ENCODE measurements at places on chromosomes 1 and 21.

DNA sequence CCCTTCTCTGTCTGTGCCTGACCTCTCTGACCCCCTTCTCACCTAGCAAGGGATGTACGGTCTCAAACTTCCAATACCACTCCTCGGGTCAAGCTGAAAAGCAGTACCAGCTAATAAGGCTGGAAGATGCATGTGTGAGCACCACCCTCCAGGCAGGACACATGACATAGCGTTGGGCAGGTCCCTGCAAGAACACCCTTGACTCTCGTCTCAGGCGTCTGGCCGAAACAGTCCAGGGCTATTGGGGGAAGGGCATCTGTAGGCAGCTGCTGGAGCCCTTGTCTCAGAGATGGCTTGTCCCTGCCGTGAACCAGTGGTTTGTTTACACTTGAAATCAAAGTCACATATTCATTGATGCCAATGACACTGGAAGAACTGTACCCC is 56.5 kb downstream of the CD46 start:
- no peak for DNase-seq

- DNase-seq, result no peak
These were observed 24.7 kb downstream of the ZNF684 start for GRCh38 chr1:40556121-40556520.

DNA sequence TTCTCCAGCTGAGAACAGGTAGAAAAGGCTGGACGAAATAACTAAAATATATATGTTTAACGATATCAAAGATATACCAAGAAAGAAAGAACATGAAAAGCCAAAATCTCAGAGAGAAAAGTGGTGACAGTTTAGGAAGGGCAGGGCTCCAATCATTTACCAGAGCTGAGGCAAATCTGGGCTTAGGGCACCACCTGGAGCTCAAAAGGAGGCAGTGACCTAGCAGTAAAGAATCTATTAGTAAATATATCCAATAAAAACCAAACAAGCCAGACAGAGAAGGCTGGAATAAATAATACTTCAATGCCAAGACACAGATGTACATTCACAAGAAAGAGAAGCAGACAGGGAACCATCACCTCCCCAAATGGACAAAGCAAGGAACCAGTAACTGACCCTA is 43.5 kb downstream of the CHIA start:
- peak; percentile 55 for DNase-seq

DNA sequence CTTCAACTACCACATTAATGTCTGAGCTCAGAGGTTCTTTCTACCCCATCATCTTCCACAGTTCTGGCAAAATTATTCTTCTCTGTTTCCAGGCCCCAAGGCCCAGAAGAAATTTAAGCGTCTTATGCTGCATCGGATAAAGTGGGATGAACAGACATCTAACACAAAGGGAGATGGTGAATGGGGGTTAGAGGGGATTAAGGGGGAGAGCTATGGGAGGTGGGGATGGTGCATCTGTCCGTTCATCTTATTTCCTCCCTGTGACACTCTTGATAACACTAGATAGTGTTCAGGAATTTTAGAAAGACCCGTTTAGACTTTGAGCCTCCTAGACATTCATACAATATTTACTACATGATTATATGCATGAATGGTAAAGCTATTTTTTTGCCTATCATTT is 17.6 kb upstream of the RPRD2 start:
- DNase-seq, result no peak

DNA sequence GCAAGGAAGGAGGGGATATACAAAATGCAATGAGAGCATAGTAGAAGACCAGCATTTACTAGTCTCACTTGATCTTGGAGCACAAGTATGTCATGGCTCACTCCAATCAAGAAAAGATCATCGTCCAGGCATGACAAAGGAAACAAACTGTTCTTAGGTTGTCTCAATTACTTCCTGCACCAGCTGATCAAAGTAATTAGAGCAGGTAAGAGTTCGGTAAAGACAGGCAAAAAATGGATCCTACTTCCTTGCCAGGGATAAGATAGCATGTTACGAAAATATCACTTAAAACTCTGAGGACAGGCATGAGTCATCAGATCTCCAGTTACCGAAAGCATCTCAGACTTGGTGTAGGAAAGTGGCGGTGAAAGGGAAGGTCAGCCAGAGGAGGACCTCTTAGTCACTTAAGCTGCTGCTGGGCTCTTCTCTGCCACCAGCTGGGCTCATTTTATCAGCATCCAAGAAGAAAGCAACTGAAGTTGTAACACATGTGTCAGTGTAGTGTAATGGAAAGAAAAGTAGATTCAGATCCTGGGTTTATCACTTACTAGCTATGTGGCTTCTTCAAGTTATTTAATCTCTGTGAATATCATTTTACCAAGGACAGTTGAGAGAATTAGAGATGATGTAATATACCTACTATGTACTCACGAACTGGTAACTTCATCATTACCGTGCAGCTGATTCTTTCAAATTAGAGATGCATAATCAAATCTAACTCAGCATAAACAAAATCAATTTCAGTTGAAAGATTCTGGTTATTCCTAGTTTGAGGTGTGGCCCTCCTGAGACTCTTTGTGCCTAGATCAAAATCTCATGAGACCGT is 46.8 kb downstream of the XCL1 start:
- peak; percentile 67 for DNase-seq

- DNase-seq, result no peak
These were observed 23.0 kb upstream of the PIGC start for GRCh38 chr1:172466795-172467407.

- peak; percentile 12 for DNase-seq
These were observed 17.1 kb downstream of the ZP4 start for GRCh38 chr1:237873487-237874211.

GRCh38 chr1:174273190-174273589 is 113.9 kb downstream of the RABGAP1L start:
- no peak for DNase-seq

DNA sequence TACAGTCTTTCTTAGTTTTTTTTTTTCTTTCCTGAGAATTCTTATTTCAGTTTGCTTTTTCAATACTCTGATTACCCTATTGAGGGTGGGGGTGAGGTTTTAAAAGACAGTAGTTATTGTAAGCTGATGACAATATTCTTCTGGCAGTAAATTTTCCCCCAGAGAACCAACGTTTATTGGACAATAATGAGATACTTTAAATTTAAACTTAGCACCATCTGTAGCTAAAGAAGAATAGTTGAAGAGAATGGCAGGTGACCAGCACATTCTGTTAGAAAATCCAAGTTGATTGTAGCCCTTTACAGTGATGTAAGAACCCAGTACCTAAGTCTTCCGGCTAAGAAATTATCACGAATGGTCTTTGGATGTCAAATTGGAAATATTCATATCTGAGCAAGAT is 364.6 kb upstream of the LYPLAL1 start:
- no peak for DNase-seq

GRCh38 chr1:115314765-115315164 is 23.3 kb downstream of the NGF start:
- DNase-seq, result no peak

DNA sequence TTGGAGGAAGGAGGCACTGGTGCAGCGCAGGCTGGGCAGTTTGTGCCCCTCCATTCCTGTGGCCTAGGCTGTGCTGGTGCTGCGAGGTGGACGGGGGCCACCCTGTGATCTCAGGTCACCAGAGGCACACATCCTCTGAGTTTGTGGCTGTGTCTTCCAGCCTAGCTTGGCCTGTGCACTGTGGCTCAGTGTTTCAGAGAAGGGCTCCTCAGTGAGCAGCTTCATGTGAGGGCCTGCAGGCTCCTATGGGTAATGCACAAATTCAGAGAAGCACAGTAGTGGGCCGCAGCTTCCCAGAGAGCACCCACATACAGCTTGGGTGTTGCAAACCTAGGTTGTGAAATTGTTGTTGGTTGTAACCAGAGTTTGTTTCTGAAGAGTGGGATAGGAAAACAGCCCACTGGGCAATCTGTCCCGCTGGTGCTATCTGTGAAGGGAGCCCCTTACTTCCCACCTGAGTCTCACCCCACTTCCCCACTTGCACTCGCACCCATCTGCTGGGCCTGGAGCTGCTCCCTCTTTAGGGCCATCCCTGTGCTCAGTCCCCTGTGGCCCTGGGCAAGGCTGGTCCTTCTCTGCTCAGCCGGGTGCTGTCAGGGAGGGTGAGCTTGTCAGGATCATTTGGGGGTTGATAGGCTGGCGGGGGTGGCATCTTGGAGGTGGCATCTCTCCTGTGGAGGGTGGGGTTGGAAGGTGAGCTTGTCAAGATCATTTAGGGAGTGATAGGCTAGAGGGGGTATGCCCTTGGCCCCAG is 30.2 kb downstream of the SNAP47 start:
- DNase-seq, result peak; percentile 83

GRCh38 chr1:227299688-227300087 is 18.6 kb downstream of the CDC42BPA start:
- DNase-seq, result no peak

- peak; percentile 80 for DNase-seq
These were observed 36.6 kb downstream of the RABIF start for GRCh38 chr1:202852163-202852904.

GRCh38 chr1:239784896-239785295 is 306.8 kb upstream of the FMN2 start:
- no peak for DNase-seq

DNA sequence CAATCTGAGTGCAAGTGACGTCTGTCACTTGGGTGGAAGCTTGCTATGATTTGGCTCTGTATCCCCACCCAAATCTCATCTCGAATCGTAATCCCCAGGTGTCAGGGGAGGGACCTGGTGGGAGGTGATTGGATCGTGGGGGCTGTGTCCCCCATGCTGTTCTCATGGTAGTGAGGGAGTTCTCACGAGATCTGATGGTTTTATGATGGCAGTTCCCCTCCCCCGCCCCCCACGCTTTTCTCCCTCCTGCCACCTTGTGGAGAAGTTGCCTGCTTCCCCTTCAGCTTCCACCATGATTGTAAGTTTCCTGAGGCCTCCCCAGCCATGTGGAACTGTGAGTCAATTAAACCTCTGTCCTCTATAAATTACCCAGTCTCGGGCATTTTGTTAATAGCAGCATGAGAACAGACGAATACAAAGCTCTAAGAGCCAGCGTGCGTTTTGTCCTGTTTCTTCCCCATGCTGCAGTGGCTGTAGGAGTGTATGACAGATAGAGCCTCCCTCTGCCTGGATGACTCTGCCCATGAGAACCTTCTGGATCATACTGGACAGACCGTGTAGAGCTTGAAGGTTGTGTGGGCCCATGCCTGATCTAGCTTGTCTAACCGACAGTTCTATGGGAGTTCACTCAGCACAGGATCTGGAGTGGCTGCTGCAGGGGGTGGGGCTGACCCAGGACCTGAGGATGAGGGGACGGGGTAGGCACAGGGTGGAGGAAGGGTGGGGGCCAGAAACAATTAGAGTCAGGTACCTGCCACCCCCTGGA is 139.7 kb upstream of the ERRFI1 start:
- DNase-seq, result peak; percentile 46

DNA sequence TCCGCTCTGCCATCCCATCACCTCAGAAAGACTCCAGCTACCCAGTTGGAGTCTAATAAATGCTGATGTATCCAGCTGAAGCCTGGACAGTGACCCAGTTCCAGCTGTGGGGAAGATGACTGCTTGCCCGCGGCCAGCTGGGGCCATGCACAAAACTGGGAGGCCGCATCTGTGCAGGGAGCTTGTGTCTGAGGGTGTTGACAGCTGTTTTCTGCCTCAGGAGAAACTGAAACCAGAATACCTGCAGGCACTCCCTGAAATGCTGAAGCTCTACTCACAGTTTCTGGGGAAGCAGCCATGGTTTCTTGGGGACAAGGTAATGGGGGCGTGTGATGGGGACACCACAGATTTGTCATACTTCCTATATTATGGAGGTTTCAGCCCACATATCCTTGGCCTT is 3.2 kb downstream of the GSTM2 start:
- no peak for DNase-seq

- DNase-seq, result no peak
These were observed 67.6 kb downstream of the RWDD3 start for GRCh38 chr1:95301614-95302013.

DNA sequence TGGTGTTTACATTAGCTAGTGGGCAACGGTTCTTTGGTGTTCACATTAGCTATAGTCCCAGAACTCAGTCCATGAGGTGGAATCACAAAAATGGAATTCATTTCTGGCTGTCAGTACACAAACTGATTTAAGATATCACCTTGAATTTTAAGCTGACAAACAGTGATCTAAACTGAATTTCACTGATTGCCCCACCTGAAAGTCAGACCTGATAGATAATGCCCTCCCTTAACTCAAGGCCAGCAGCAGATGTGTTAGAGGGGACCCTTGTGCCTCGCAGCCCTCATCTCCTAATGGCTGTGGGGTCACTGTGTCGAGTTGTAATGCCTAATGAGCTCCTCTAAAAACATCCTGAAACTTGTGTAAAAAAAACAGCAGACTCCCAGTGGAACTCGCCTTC is 8.6 kb downstream of the ARF1 start:
- DNase-seq, result no peak

GRCh38 chr1:6588128-6588892 is 8.5 kb downstream of the ZBTB48 start:
- no peak for DNase-seq

DNA sequence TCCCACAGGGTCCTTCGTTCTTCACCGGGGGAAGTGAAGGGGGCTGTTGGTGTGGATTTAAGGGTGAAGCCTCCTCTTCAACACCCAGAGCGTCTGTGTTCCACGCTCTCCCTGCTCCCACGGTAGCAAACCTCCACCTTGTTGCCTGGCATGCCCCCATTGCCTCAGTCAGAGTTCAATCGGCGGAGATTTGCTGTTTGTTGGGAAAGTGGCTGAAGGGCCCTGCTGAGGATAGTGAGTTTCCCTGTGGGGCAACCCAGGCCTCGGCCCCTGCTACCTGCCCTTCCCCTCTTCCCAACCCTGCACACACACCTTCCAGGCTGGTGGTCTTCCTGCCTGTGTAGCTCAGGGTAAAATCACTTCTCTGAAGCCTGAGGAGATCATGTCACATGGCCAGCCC is 60.5 kb downstream of the TOR1AIP2 start:
- no peak for DNase-seq

DNA sequence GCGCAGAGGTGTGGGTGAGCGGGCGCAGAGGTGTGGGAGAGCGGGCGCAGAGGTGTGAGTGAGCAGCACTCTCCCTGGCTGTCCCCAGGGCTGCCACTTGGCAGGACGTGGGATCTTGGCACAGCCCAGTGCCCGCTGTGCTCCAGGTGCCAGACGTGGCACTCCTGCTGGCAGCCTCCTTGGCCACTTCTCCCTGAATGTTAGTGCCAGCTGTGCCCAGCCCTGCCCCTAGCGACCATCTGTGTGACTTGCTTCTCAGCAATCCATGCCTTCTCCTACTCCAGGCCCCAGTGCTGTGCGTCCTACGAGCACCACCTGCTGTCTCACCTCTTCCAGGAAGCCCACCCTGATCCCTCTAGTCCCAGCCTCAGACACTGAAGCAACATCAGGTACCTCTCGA is 30.5 kb downstream of the KRTAP10-1 start:
- peak; percentile 35 for DNase-seq

GRCh38 chr1:36342426-36343185 is 19.2 kb upstream of the EVA1B start:
- DNase-seq, result peak; percentile 58

Measured in NB4 (cell line).